ENCODE measurements at places on chromosomes 2 and 18. TPM values are rescaled to one million over a fixed set of nuclear protein-coding genes. Genes with fewer than 3 reads are reported as not detected.

LRRC30 gene
- not detected for total RNA-seq

PARD6G gene
- total RNA-seq = 0.24 TPM

LRRTM4 gene
- total RNA-seq = 0.10 TPM

ASNSD1 gene
- 74.8 TPM for total RNA-seq

CCDC85A gene
- not detected for total RNA-seq

- peak; percentile 11 for DNase-seq
Measured at GRCh38 chr18:75896865-75897264, 469.4 kb upstream of the SMIM21 start.

GRCh38 chr2:127185093-127185492 is 35.0 kb downstream of the CYP27C1 start:
- DNase-seq = no peak

DNA sequence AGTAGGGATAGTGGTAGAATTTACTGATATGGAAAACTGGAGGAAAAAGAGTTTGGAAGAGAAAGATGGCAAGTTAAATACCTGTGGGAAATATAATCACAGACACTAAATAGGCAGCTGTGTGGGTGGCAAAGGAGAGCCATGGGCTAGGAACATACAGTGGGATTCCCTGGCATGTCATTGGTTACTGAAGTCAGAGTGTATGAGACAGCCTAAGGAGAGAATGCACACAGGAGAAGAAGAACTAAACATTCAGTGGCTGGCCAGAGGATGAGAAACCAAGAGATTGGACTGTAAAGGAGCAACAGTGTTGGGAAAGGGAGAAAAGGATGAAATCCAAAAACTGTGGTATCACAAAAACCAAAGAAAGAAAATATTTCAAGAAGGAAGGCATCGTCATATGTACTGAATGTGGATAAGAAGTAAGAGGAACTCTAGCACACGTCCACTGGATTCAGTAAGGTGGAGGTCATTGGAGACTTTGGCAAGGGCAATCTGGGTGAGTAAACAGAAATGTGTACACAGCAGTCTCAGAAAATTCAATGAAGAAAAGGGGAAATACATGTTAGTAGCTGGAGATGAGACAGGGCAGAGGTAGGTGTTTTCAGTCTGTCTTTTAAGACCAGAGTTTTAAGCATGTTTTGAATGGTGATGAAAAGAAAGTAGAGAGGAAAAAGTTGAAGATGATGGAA is 83.3 kb downstream of the SPIRE1 start:
- DNase-seq = no peak

GRCh38 chr2:49004036-49004626 is 150.2 kb downstream of the FSHR start:
- no peak for DNase-seq

- DNase-seq = peak; percentile 2
Measured at GRCh38 chr2:58064086-58064485, 17.5 kb downstream of the VRK2 start.

DNA sequence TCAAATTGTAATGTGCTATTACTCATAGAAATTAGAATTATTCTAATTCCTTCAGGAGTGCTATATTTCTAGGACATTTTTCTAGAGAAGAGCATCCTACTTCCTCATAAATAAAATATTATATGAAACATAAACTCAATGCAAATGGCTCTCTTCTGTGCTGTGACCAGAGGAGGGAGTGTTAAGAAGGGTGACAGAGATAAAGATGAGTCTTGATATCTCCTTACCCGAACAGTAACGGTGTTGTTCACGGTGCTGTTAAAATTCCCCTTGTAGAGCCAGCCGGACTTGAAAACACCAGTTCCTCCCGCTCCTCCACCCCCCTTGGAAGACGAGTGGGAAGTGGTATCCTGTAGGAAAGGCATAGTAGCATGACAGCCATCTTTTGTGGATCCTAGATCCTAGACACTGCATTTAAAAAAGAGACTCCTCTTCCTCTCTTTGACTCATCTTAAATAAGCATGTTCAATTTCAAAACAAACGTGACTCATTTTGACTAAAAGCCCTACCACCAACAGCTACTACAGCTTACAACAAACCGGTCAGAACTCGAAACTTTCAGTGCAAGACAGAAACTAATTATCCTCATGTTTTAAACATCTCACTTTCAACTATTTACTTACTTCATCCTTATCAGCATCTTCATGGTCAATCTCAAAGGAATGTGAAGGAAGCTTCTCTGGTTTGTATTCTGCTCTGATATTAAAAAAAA is 156.3 kb downstream of the DOCK10 start:
- DNase-seq = peak; percentile 78

- DNase-seq = no peak
Measured at GRCh38 chr2:7169593-7169992, 252.4 kb downstream of the RNF144A start.

DNA sequence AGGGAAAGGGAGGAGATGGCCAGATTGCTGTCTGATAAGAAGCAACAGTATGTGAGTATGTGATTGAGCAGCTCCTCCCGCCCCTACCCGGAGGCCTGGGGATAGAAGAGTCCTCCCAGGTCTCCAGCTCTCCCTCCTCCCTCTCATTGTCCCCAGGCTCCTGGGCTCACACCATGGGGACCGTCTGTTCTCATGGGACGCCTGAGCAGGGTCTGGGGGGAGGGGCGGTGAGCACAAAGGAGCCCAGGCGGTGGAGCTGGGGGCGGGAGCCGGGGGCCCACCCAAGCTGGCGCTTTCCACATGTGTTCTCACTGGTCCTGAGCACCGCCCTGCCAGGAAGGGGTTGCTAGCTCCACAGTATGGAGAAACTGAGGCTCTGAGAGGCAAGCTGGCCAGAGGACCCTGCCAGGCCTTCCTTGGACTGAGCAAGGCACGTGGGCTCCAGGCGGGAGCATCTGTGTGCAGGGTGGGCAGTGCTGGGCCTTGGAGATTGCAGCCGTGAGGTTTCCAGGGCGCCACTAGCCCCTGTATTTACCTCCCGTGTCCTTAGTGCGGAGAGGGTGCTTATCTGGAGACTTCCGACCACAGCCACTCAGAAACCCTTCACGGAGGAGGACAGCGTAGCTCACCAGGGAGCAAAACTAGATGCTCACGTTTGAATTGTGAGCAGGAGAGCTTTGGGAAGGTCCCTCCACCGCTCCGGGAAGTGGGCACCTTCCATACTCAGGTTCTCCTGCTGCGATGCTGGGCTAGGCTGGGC is 37.4 kb downstream of the PDIA6 start:
- DNase-seq = no peak

DNA sequence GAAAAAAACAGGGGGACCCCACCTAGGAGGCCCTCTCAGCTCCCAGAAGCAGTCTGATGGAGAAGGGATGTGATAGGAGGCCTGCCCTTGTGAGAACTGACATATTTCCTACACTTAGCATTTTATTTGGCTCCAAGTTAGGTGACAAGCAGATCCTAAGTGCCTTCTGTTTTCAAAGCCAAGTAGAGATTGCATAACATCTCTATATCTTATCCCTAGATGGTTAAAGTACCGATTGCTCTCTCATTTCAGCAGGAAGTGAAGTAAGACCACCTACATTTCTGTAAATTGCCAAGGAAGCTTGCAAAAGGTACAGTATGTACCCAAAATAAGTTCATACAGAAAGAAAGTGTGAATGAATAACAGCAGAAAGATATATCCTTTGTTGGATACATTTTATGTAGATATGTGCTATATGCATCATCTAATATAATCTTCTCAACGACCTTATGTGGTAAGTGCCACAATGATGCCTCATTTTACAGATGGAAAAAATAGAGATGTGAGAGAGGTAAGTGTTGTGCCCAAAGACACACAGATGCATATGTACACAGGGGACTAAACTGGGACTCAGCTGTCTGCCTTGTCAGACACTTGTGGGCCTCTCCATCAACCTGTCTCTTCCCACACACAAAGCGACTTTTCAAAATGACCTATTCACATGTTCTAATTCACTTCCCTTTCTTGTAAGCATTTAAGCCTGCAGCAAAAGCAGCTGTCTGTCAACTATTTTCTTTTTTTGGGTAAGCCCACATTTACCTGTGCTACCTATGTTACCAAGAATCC is 38.9 kb downstream of the DHRS9 start:
- no peak for DNase-seq

GRCh38 chr18:54824761-54825160 is 3.5 kb upstream of the RAB27B start:
- DNase-seq = no peak

All from RPMI7951 (cell line).